ENCODE measurements at places on chromosomes 2 and 18. TPM values are rescaled to one million over a fixed set of nuclear protein-coding genes. Genes with fewer than 3 reads are reported as not detected.

GORASP2 gene
- total RNA-seq: 41.4 TPM

- peak; percentile 83 for DNase-seq
Measured at GRCh38 chr18:56709463-56709862, 58.3 kb downstream of the WDR7 start.

GRCh38 chr2:127103243-127104165 is 3.5 kb downstream of the BIN1 start:
- DNase-seq: no peak

HRH4 gene
- not detected for total RNA-seq

TCF23 gene
- total RNA-seq: not detected

- no peak for DNase-seq
Measured at GRCh38 chr2:183495589-183496267, 371.5 kb downstream of the NUP35 start.

DNA sequence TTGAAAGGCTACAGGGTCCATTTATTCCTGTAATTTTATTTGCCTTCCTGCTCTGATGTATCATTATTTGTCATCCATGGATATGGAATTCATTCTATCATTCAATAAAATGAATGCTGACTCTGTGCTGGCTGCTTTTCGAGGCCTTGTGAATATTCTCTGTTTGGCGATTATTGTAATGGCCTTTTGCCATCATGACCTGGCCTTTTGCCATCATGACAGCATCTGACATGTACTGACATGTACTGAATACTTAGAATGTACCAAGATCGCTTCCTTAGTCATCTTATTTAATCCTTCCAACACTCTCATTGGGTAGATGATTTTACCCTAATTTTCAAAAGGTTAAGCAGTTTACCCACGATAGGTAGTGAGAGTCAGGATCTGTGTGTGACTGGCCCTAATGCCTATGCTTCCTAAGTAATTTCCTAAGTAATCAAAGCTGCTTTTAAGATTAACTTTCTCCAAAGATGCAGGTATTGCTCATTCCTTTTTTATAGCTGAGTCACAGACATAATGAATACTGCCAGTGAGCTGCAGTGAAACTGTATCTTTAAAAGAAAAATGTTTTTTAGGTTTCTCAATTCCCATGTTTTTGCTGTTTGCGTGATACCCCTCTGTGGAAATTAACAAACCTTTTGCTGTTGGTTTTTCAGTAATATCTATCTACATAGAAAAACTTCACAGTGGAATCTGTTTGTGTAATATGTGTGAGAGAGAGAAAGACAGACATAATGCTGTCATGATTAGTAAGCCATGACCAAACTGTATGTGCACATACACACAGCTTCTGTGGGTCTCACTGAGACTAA is 127.8 kb downstream of the CERS6 start:
- peak; percentile 33 for DNase-seq

NCKAP5 gene
- total RNA-seq: 0.49 TPM

GRCh38 chr2:174635776-174636404 is 38.3 kb upstream of the WIPF1 start:
- no peak for DNase-seq

CMPK2 gene
- total RNA-seq: 3.7 TPM

GRCh38 chr2:177710889-177711288 is 318.3 kb downstream of the AGPS start:
- DNase-seq: no peak

- DNase-seq: no peak
Measured at GRCh38 chr18:57008001-57008686, 138.7 kb upstream of the BOD1L2 start.

TXNDC2 gene
- 0.10 TPM for total RNA-seq

GRCh38 chr2:96145848-96146152 is 560 bp upstream of the DUSP2 start:
- DNase-seq: no peak

- peak; percentile 92 for DNase-seq
Measured at GRCh38 chr18:77127769-77128671, 4.6 kb downstream of the MBP start.

GRCh38 chr2:201156640-201157039 is 26.3 kb upstream of the CASP10 start:
- no peak for DNase-seq

- DNase-seq: peak; percentile 92
Measured at GRCh38 chr18:70384181-70384790, 95.4 kb downstream of the SOCS6 start.

GRCh38 chr2:23940718-23941620 is 706 bp downstream of the UBXN2A start:
- DNase-seq: peak; percentile 54

RND3 gene
- 41.7 TPM for total RNA-seq

DNA sequence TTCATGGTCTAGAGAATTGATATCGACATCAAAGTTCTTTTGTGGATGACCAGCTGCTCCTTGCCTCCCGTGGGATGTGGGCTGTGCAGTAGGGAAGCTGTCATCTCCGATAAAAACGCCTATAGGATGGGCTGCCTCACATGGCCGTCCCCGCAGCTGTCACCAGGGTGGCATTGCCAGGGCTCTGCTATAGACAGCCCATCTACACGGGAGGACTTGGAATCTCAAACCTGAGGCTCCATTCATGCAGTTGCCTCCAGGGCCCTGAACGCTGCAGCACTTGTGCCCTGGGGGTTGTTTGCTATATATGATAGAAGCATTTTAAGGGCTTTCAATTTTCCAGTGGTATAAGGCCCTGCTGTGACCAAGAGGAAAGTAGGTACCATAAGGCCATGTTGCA is 183.1 kb downstream of the MYCN start:
- no peak for DNase-seq

GRCh38 chr2:81513328-81513727 is 1208.8 kb upstream of the LRRTM1 start:
- no peak for DNase-seq

DNA sequence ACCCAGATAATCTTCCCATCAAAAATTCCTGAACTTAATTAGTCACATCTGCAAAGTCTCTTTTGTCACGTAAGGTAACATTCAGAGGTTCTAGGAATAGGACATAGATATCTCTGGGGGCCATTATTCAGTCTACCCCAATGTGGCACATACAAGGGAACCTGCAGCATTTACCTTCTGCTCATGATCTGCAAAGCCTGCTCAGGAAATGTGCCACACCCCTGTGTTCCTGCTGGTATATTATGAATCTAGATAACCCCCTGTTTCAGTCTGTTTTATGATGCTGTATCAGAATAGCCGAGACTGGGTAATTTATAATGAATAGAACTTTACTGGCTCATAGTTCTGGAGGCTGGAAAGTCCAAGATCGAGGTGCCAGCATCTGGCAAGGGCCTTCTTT is 103.5 kb downstream of the ARL4C start:
- no peak for DNase-seq

DNA sequence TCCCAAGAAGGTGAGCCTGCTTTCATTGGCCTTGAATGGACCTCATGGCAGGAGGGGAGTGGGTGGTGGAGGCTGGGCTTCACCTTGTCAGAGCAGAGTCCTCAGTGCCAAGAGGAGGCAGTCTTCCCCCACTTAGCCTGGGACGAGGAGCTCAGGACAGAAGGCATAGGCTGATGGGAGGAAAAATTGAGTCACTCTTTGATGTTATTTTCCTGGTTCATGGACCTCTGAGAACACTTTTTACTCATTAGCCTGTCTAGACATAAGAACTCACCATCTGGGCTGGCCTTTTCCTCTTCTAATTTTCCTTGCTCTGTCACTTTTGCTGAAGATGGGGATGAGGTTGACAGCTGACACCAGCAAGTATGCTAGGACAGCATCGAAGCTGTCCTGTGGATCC is 225.7 kb upstream of the TNP1 start:
- peak; percentile 84 for DNase-seq

GRCh38 chr2:43877782-43878464 is 39.2 kb downstream of the ABCG8 start:
- DNase-seq: peak; percentile 57
